Fibroblast of lung (primary cell): ENCODE measurements at places on chromosomes 16 and 17. TPM values are rescaled to one million over a fixed set of nuclear protein-coding genes. Genes with fewer than 3 reads are reported as not detected.

DNA sequence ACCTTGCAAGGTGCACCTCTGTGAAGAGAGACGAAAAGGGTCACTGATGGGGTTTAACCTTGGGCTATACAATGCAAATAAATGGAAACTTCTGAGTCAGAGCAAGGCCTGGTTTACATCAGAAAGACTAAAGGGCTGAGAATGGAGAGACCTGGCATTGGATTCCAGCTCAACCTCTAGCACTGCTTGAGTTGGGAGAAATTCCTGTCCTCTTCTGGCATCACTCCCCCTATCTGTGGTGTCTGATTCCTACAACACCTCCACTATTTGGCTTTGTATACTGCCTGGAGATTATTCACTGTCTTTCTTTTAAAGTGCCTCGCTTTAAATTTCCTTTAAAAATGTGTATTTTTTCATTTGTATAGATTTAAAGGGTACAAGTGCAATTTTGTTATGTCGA is 68.8 kb downstream of the GPR139 start:
- DNase-seq = no peak

- peak; percentile 7 for DNase-seq
Measured at GRCh38 chr16:31094088-31094423, 541 bp downstream of the VKORC1 start.

DNA sequence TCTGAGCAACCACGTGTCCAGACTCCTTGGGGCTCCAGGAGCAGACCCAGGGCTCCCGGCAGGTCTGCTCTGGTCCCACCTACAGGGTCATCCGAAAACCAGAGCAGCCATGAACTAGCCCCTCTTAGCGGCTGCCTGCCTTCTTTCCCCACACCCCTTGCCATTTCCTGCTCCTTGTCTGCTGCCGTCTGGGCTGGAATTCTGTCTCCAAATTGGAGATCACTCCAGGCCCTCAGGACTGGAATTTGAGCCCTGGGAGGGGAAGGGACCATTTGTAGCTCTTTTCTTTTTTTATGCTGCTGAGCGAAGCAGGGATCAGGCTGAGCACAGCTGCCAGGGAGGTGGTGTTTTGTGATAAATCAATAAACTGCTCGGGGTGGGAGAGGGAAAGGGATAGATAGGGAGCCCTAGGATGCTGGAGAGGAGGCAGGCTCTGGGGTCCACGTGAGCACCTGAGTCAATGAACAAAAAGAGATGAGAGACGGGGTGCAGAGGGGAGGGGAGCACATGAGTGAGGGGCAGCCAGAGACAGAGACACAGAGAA is 257.5 kb downstream of the ENGASE start:
- DNase-seq = no peak

DNA sequence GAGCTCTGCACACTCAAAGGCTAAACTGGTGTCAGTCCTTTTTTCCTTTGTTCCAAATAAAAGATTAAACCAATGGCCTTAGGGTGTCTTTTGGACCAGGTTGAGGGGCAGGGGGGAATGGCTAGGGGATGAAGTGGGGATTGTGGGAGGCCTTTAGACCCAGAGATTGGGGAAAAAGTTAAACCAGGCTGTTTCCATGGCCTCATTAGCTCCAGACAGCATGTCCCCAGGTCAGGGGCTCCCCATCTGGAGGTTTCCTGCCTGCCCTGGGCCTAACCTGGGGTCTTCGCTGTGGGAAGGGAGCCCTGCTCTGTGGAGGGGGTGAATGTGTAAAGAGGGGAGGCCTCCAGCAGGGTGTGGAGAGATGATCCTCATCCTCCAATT is 10.3 kb downstream of the FKBP10 start:
- DNase-seq = no peak

- DNase-seq = no peak
Measured at GRCh38 chr16:31870809-31871208, 2.8 kb upstream of the ZNF267 start.

GRCh38 chr17:65634533-65634932 is 73.1 kb upstream of the AXIN2 start:
- no peak for DNase-seq

The LIMD2 gene
- total RNA-seq = 3.1 and 3.3 TPM in 2 replicates
